ENCODE measurements at places on chromosomes 7 and 10.

- DNase-seq, result no peak
Measured at GRCh38 chr10:123567984-123568739, 98.0 kb upstream of the GPR26 start.

- DNase-seq, result no peak
Measured at GRCh38 chr10:51063659-51064535, 10.4 kb upstream of the PRKG1 start.

DNA sequence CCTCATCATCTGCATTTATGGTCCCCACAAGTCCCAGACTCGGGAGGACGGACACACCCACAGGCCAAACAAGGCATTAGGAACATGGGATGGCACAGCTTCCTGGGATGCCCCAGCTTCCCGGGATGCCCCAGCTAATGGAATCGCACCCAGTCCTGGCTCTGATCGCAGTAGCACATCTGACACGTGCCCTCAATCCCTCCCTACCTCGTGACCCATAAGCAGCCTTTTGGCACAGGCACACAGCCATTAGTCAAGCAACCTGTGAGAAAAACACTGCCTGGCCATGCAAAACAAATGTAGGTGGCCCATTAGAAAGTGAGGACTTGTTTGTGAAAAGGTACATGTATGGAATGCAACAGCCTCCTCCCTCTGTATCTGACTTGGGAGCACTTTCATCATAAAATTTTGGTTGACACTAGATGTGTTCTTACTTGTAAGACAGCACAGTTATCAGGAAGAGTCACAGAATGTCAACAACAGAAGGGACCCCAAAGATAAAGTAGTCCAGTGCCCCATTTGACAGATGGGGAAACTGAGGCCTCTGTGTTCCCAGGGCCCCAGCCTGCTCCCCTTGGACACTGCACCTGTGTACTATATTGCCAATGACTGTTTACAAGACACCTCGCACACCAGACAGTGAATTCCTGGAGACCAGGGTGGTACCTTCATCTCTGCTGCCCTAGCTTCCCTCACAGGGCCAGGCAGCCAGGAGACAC lies 34.4 kb downstream of the DLG5 start:
- no peak for DNase-seq

DNA sequence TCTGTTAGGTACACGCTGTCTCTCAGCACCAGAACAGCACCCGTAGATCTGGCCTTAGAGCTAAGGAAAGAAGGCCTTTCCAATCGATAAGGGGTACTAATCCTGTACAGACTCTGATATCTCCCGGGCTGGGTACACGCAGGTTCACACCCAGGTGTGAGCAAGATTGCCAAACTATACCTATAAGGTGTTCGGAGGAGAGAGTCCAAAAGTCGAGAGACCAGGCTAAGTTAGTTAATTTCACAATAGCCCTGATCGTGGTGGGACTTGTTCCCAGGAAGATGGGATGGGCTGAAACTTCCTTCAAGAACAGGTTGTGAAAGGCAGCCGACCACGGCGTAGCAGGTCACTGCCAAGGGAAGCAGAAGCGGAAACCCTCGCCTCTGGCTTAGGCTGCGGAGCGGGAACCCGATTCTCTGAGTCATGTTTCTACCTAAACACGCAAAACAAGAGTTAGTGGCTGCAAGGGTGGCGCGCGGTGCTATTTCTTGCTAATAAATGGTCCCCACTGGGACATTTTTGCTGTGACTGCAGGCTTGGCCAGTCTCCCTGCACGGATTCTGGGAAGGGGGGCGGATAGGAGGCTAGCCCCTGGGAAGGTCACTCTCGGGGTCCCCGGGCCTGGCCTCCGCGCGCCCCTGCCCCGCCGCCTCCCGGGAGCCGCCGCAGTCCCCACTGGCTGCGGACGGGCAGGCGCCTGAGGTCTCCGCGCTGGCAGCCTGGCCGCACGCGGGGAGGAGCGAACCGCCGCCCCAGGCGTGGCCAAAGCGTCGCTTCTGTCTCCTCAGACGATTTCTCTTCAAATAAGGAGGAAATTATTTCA lies 75.4 kb upstream of the PDSS1 start:
- peak; percentile 19 for DNase-seq

- DNase-seq, result no peak
Measured at GRCh38 chr10:20990604-20991003, 93.5 kb upstream of the NEBL start.

DNA sequence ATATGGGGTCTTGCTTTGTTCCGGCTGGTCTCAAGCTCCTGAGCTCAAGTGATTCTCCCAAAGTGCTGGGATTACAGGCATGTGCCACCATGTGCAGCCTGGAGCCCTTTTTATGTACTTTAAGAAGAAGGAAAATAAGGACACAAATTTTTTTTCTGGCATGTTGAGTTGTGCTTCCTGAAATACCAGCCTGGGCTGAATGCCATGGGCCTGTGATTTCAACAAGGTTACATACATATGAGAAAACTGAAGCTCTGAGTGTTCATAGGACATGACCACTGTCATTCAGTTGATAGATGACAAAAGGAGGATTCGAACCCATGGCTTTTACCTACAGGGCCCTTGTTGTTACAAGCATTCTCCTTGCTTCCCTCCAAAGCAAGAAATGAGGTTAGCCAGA lies 36.1 kb downstream of the ST8SIA6 start:
- DNase-seq, result no peak

- no peak for DNase-seq
Measured at GRCh38 chr7:51027935-51028830, 245.5 kb upstream of the GRB10 start.

GRCh38 chr10:82625512-82626189 lies 750.7 kb downstream of the NRG3 start:
- DNase-seq, result no peak

DNA sequence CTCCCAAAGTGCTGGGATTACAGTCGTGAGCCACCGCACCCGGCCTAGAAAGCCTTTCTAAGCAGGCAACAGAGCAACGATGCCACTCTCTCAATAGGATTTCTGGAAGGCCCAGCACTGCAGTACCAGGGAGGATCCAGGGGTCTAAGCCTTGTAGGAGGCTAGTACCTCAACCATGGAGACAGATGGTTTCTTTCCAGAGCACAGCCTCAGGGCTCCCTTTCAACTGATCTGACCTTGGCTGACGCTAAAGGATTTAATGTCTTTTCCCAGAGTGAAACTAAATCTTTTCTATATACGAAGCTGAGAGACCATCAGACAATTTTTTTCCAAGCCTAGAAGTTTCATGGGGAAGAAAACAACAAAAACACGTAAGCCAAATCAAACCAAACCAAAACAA lies 78.0 kb downstream of the WDR11 start:
- DNase-seq, result no peak

- no peak for DNase-seq
Measured at GRCh38 chr10:44927352-44927751, 16.2 kb downstream of the TMEM72 start.

GRCh38 chr7:1689311-1689710 lies 19.2 kb downstream of the ELFN1 start:
- DNase-seq, result no peak

DNA sequence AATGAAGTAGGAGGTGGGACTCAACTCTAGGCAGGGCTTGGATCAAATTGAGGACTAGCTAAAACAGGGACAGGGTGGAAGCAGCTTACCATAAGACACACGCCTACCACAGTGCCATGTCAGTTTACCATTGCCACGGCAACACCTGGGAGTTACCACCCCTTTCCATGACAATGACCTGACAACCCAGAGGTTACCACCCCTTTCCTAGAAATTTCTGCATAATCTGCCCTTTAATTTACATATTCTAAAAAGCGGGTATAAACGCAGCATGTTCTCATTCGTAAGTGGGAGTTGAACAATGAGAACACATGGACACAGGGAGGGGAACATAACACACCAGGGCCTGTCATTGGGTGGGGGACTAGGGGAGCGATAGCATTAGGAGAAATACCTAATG lies 72.7 kb downstream of the GCC1 start:
- no peak for DNase-seq

- DNase-seq, result no peak
Measured at GRCh38 chr7:84219310-84219709, 24.7 kb upstream of the SEMA3A start.

- DNase-seq, result no peak
Measured at GRCh38 chr7:9718071-9718661, 1255.5 kb upstream of the PHF14 start.

DNA sequence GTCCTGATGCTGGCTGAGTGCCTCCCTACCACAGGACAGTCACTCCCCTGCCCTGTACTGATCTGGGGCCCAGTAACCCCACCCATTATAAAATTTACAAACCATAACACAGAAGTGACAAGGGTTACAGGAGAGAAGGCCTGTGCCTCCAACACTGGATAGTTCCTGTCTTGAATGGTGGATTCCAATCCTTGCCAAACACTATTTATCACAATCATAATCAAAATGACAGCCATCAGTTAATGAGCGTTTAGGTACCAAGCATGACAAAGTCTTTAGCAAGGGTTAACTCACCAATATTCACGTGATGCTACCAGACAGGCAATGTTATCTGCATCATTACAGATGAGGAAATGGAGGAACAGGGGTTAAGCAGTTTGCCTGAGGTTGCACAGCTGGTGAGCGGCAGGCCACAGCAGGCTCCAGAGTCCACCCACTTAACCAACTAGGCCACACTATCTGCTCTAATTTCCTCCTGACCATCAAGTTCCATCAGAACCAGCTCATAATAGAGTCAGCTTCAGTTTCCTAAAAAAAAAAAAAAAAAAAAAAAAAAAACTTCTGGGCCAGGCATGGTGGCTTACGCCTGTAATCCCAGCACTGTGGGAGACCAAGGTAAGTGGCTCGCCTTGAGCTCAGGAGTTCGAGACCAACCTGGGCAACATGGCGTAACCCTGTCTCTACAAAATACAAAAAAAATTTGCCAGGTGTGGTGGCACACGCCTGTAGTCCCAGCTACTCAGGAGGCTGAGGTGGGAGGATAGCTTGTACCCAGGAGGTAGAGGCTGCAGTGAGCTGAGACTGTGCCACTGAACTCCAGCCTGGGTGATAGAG lies 14.2 kb downstream of the PDLIM1 start:
- DNase-seq, result no peak
